ENCODE measurements at places on chromosomes 3 and 15. TPM values are rescaled to one million over a fixed set of nuclear protein-coding genes. Genes with fewer than 3 reads are reported as not detected.

DNA sequence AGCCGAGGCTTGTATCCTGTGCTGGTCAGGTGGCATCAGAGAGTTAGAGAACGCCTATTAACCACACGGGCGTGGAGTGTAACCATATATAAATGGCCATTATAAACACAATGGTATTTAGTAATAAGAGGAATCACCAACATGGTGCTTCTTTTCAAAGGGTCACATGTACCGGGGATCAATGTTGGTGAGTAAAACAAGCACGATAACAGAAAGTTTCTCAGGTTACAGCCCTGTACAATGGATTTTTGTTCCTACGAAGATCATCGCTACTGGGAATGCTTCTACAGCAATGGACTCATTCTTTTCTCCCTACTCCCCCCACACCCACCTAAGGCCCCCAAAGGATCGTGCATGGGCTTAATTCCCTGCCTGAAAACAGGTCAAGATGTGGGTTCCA lies 42.5 kb downstream of the MEIS2 start:
- DNase-seq: no peak

GRCh38 chr3:4656059-4656458 lies 162.9 kb downstream of the ITPR1 start:
- DNase-seq: peak; percentile 68

DNA sequence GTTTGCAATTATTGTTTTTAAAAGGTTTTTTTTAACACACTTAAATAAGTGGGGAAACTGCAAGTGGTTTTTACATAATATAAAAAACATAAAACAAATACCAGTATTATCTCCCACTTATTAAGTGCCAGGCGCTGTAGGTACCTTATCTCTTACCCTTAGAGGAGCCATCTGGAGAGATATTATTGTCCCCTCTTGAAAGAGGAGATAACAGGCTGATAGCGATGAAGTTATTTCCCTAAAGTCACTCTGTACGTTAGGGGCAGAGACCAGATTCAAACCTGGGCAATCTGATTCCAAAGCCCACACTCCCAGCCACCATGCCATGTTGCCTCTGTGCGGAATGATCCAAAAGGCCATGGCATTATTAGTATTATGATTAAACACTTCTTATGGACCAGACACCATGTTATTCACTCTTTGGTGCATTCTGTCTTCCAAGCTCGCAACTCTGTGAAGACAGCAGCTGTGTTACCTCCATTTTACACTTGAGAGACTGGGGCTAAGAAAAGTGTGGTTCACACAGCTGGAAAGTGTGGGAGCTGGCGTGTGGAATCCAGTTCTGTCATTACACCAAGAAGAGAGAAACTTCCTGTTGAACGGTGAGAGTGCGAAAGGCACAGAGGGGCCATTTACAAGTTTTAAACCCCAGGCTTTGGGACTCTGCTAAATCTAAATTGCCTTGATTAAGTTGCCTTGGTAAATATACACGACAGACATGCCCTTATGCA lies 79.9 kb upstream of the MITF start:
- DNase-seq: no peak

The SLC9C1 gene
- not detected for total RNA-seq

The ISLR gene
- total RNA-seq: 6.3 TPM

The SLC28A1 gene
- total RNA-seq: not detected

The ALAS1 gene
- 31.9 TPM for total RNA-seq
